ENCODE measurements at places on chromosomes 2 and 18.

GRCh38 chr18:69484699-69485396, 84.2 kb downstream of the DOK6 start:
- DNase-seq = no peak

DNA sequence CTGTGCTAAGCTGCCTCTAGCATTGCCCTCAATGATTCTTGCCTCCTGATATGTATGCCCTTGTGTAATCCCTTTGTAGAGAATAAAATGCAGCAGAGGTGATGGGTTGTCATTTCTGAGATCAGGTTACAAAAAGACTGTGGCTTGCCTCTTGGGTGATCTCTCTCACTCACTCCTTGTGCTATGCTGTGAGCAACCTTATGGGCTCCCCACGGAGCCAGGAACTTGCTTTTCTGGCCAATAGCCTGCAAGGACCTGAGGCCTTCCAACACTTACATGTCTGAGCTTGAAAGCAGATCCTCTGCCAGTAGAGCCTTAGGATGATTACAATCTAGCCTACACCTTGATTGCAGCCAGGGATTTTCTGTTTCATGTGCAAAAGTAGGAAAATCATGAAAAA, 123.1 kb upstream of the XIRP2 start:
- DNase-seq = no peak

- peak; percentile 72 for DNase-seq
Observed at GRCh38 chr2:174697255-174697654, 67.0 kb downstream of the CHRNA1 start.

GRCh38 chr2:56109994-56110393, 73.8 kb upstream of the CCDC85A start:
- DNase-seq = no peak

DNA sequence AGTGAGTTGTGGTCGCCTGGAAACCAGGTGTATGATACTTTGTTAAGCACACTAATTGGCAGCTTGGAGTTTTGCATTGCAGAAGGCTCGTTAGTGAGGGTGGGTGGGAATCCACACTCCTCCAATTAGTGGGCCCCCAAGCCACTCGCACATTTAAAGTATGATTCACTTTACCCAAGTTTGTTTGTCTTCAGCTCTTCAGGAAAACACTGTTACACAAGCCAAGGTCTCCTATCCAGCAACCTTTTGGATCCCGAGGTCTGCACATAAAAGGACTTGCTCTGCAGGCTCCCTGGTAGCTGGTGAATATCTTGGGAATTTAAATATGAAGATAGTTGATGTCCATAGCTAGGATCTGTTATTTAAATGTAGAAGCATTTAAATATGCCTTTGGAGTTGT, 66.1 kb downstream of the NPAS2 start:
- no peak for DNase-seq

- no peak for DNase-seq
Observed at GRCh38 chr2:242054406-242054805, 184.9 kb downstream of the RTP5 start.

DNA sequence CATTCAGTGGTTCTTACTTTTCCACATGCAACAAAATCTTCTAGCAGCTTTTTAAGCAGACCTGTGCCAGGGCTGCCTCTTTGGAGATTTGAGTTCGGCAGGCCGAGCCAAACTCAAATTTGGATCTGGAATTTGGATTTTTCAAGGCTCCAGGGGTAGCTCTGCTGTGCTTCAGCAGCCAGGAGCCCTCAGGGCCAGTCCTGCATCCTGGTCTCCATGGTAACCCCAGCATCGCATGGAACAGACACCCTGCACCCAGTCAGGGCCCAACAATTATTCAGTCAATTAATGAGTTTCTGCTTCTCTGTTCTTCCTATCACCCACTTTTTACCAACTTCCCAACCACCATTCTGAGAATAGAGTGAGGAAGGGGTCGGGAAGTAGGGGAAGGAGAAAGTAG, 30.0 kb downstream of the EN1 start:
- no peak for DNase-seq

DNA sequence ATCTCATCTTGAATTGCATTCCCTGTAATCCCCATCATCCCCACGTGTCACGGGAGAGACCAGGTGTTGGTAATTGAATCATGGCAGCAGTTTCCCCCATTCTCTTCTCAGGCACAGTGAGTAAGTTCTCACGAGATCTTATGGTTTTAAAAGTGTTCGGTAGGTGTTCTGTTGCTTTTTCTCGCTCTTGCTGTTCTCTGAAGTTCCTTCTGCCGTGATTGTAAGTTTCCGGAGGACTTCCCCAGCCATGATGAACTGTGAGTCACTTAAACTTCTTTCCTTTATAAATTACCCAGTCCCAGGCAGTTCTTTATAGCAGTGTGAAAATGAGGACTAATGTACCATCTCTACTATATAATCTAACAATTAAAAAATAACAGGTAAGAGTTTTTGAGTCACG, 409.9 kb upstream of the NRXN1 start:
- DNase-seq = no peak

DNA sequence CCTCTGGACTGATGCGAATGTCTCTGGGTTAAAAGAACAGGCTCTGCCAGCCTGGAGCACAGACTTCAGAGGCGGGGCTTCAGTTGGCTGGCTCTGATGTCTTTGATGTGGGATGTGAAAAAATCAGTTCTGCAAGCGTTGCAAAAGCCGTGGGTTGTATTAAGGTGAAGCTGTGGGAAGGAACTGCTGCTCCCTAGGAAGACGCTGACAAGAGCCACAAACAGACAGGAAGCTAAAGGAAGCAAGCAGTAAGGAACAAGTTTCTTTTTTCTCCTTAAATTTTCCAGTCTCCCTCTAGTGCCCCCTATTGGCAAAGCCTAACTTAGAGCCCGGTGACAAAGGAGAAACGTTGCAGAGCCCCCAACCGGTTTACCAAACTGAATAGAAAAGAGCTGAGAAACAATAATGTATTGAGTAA, 239.0 kb downstream of the CCDC178 start:
- DNase-seq = peak; percentile 26

- no peak for DNase-seq
Observed at GRCh38 chr2:240350696-240351087, 84.8 kb upstream of the GPC1 start.

DNA sequence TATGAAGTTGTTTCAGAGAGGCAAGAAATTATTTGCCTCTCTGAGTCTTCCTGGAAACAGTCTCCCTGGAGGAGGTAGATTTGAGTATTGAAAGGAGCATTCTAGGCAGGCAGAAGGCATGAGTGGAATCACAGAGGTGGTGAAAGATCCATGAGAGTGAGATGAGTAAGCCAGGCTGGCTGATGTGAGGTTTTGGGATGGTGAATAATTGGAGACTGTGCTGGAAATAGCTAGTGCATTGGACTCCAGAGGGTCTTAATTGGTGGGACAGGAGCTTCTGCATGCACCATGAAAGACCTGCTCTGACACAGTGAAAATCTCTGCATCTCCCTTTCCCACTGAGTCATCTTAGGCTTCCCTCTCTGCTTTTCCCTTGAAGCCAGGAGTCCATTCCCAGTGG, 46.3 kb downstream of the CDC42EP3 start:
- no peak for DNase-seq

GRCh38 chr2:32363597-32363996, 6.8 kb downstream of the BIRC6 start:
- DNase-seq = no peak

GRCh38 chr2:188969651-188970050, 4.5 kb upstream of the COL3A1 start:
- no peak for DNase-seq

DNA sequence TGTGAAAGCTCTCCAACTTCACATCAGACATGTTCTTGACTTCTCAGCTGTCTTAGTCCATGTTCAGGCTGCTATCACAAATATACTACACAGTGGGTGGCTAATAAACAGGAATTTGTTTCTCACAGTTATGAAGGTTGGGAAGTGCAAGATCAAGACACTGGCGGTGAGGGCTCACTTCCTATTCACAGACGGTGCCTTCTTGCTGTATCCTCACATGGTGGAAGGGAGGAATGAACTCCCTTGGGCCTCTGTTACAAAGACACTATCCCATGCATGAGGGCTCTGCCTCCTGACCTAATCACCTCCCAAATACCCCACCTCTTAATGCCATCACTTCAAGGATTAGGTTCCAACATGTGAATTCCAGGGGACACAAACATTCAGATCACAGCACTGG, 9.7 kb downstream of the UXS1 start:
- DNase-seq = no peak

GRCh38 chr2:226829721-226830631, 5.9 kb upstream of the RHBDD1 start:
- DNase-seq = no peak

GRCh38 chr18:3886575-3887322, 436.8 kb downstream of the TGIF1 start:
- DNase-seq = no peak

- no peak for DNase-seq
Observed at GRCh38 chr2:241842620-241843211, 16.0 kb downstream of the PDCD1 start.

DNA sequence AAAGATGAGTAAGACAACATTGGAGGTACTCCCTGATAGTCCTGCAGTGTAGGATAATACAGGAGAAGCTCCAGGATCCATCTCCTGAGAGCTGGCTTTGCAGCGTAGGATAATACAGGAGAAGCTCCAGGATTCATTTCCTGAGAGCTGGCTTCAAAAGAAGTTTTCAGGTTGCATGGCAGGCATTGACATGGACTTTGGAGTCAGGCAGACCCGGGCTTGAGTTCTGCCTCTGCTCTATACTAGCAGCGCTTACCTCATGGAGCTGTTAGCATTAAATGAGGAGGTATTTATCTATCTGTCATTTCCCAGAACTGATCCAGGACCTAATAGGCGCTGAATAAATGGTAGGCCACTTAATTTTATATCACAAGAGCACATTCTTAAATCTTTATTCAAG, 97.8 kb downstream of the FMNL2 start:
- no peak for DNase-seq

DNA sequence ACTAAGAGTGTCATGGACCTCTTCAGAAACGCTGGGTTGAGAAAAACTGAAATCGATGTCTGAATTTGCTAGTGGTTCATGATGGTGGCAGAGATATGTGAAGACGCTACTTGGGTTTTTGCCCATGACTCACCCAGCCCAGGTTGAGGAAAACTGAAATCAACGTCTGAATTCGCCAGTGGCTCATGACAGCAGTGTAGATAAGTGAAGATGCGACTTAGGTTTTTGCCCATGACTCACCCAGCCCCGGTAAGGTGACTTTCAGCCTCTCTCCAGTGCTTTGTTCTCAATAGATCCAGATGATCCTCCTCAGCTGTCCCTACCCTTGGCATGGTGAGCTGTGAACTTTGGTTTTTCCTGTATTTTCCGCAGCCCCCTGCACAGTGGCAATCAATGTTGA, 105.3 kb upstream of the SIX3 start:
- no peak for DNase-seq

DNA sequence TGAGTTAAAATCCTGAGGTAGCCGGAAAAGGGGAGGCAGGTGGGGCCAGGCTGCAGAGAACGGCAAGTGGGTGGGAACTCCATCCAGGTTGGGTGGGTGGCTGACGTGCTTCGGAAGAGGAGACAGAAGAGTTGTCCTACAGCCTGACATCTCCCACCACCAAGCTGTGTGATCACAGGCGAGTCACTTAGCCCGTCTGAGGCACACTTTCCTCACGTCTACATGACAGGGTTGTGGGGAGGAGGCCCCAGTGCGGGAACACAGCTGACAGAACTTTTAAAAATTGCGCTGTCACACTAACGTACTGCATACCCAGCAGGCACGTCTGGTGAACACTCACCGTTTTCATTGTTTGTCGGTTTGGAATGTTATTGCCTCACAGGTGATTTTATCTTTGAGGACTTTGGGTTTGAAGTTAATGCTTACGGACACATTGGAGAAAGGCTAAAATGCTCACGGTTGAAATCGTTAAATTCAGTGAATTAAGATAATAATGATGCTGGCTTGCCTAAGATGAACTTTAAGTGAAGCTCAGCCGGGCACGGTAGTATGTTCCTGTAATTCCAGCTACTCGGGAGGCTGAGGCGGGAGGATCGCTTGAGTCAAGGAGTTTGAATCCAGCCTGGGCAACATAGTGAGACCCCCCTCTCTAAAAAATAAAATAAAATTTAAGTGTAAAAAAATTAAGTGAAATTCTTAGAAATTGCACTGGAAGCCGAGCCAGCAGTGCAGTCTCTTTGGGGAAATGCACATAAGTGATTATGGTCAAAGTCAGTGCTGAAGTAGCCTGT, 8.9 kb downstream of the EMILIN2 start:
- DNase-seq = no peak

DNA sequence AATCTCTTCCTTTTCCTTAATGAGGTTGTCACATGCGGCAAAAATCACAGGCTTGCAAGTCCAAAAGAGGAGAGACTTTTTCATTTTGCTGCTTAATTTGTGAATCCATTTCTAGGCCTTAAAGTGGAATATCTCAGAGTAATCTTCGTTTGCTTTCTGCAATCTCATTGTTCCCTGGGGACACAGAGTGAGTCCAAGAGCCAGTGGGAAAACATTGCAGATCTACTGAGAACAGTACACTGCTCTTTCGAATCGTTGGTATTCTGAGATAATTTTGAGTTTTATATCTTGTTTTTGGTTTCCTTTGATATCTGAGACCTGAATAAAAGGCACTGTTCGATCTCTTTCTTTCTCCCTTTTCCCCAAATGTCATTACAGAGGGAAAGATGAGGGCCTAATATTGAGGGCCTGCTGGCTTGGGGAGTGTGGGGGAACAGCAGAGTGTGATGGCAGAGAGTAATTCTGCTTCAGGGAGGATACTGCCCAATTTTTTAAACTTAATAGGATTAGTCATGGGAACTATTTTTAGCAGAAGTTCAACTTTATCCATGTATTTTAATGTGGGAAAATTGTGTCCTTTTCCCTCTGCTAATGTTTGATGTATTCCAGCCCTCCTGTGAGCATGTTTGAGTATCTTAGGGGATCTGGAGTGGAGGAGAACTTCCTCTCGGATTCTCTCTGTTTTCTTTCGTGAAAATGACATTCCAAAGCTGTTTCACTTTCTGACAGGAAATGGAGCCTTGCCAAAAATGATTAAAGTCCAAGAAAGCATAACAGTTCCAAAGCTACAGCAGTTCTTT, 418.2 kb upstream of the ZEB2 start:
- peak; percentile 85 for DNase-seq

GRCh38 chr2:263022-263738, 652 bp downstream of the SH3YL1 start:
- DNase-seq = no peak

DNA sequence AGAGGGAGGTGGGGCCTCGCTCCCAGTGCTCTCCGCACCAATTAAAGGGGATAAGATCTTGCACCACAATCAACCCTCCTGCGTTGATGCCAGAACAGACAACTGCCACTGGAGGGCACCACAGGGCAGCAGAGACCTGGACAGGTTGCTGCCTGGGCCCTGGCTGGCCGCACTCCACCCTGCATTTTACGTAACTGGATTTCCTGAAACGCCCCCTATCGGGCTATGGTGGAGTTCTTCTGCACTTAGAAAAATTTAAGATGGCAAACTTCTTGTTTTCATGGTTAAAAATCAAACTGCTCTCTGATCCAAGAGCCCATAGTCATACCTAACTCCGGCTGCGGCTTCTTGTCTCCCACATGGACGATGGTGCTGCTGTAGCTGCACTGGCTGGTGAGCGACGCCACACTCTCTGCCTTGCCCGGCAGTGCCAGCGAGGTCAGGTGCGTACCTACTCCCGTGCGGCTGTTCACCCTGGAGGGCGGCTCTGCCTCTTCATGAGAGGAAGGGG, 16.8 kb upstream of the HES6 start:
- peak; percentile 91 for DNase-seq

- no peak for DNase-seq
Observed at GRCh38 chr2:136219963-136220362, 102.0 kb upstream of the CXCR4 start.
